Left cardiac atrium (tissue), 4 donors: ENCODE measurements at places on chromosomes 2 and 18. TPM values are rescaled to one million over a fixed set of nuclear protein-coding genes. Genes with fewer than 3 reads are reported as not detected.

GRCh38 chr2:196249860-196250259 lies 78.5 kb upstream of the STK17B start:
- no peak for DNase-seq

The EFR3B gene
- total RNA-seq = 7.5 TPM

DNA sequence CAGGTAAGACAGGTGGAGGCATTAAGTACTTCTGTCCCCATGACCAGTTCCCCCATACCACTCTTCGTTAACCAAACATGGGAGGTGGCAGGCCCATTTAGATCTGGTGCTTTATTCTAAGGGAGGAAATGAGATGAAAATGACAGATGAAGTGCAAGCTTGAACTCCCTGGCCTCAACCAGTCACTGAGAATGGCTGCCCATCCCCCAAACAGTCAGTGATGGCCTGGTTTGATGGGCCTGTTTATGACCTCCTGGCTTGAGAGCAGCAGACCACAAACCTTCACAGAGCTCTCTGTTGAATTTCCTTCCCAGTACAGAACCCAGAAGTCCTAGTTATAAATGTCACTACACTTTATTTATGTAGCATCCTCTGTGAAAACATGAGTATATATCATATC lies 31.1 kb downstream of the EPAS1 start:
- DNase-seq = no peak

GRCh38 chr2:72112401-72112800 lies 35.3 kb downstream of the CYP26B1 start:
- no peak for DNase-seq

The UPP2 gene
- not detected for total RNA-seq
